ENCODE measurements at places on chromosomes 11 and 22.

GRCh38 chr11:117395476-117395875 is 67.8 kb downstream of the CEP164 start:
- H3K27ac ChIP-seq, result no peak overlapping the region
- DNase-seq, result no peak
- H3K36me3 ChIP-seq, result peaks cover 53% of the 10 kb centered on the region
- H3K4me1 ChIP-seq, result no peaks in the 10 kb centered on the region

DNA sequence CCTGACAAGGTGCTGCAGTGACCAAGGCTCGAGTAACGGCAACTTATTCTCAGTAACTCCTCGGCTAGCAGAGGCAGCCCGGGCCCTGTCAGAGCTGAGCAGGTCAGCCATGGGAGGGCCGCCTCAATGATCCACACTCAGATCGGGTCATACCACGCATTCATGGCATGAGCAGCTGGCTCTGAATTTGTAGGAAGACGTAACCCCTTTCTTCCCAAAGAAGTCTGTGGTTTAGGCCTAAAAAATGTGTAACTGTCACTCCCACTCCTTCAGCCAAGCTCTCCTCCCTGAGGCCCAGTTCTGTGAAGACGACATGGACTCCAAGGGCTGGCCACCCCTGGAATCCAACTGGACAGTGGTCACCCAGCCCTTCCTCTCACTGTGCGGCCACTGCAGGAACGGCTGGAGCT is 30.0 kb downstream of the PPP2R1B start:
- H3K4me1 ChIP-seq, result peaks cover 2% of the 10 kb centered on the region
- no peak overlapping the region for H3K4me3 ChIP-seq
- H3K27me3 ChIP-seq, result no peaks in the 10 kb centered on the region
- peaks cover 20% of the 10 kb centered on the region for H3K36me3 ChIP-seq

DNA sequence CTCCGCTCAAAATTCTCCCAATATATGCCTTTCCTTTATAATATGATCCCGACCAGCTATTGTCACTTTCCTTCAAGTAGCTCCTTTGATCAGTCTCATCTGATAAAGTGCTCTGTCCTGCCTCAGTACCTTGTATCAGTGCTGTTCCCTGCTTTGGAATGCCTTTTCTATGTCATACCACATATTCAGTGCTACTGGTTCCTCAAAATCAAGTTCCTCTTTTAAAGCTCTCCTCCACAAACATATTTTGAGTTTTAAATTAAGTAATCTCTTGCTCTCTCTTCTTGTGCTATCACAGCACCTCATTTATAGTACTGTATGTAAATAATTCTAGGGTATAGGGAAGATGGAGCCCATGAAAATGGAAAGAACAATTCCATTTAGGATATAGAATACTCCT is 137.1 kb upstream of the CTSC start:
- no peaks in the 10 kb centered on the region for H3K4me1 ChIP-seq
- H3K36me3 ChIP-seq, result no peaks in the 10 kb centered on the region
- no peak overlapping the region for H3K27ac ChIP-seq
- peaks cover 3% of the 10 kb centered on the region for H3K27me3 ChIP-seq
- DNase-seq, result no peak

- H3K27ac ChIP-seq, result no peak overlapping the region
- no peaks in the 10 kb centered on the region for H3K27me3 ChIP-seq
- no peaks in the 10 kb centered on the region for H3K4me1 ChIP-seq
- no peak for DNase-seq
- no peaks in the 10 kb centered on the region for H3K36me3 ChIP-seq
- H3K4me3 ChIP-seq, result no peak overlapping the region
Measured at GRCh38 chr11:120651396-120651795, 139.8 kb downstream of the GRIK4 start.

GRCh38 chr11:61954106-61954850 is 4.1 kb downstream of the BEST1 start:
- peaks cover 46% of the 10 kb centered on the region for H3K27me3 ChIP-seq
- DNase-seq, result no peak
- H3K4me1 ChIP-seq, result peaks cover 14% of the 10 kb centered on the region
- peak overlapping the region; percentile 52 for H3K27ac ChIP-seq

- no peaks in the 10 kb centered on the region for H3K4me1 ChIP-seq
- H3K36me3 ChIP-seq, result no peaks in the 10 kb centered on the region
- no peak for DNase-seq
- no peak overlapping the region for H3K4me3 ChIP-seq
- no peak overlapping the region for H3K27ac ChIP-seq
- H3K27me3 ChIP-seq, result no peaks in the 10 kb centered on the region
Measured at GRCh38 chr11:26944866-26945664, 48.8 kb upstream of the FIBIN start.

DNA sequence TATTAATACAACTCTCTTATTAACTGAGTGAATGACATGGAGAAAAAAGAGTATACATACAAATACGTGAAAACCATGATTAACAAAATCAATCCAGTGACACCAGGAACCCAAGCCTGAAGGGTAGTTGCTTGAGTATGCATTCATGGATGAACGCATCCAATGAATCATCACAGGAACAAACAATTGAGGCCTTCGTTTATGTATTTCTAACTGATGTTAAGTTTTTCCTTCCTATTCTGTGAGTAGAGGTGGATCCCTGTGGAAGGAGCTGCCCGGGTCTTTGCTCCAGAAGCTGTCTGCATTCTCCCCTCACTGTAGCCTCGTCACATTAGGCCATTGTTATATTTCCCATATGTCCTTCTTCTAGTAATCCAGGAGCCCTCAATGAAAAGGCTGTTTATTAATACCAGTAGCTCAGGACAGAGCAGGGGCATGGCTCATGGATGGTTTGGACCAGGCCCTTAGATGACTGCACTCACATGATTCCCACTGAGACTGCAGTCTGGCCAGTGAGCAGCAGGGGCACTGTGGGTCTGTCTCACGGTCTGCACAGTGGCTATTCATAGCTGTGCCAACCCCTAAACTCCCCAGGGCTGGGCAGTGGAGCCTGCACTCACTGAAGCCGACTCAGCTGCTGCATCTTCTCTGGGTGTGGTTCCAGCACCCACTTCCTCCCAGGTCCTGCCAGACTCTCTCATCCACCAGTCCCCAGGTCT is 128.1 kb upstream of the TOP3B start:
- H3K4me3 ChIP-seq, result no peak overlapping the region
- H3K27me3 ChIP-seq, result peaks cover 12% of the 10 kb centered on the region
- peak overlapping the region; percentile 29 for H3K27ac ChIP-seq

GRCh38 chr11:64164392-64165312 is 1.3 kb downstream of the MACROD1 start:
- DNase-seq, result no peak
- peak overlapping the region; percentile 89 for H3K4me3 ChIP-seq
- no peaks in the 10 kb centered on the region for H3K27me3 ChIP-seq
- peaks cover 13% of the 10 kb centered on the region for H3K4me1 ChIP-seq
- H3K27ac ChIP-seq, result peak overlapping the region; percentile 69

GRCh38 chr11:3191586-3192324 is 26.6 kb upstream of the OSBPL5 start:
- no peaks in the 10 kb centered on the region for H3K36me3 ChIP-seq
- H3K4me1 ChIP-seq, result no peaks in the 10 kb centered on the region
- H3K4me3 ChIP-seq, result no peak overlapping the region
- no peak for DNase-seq

GRCh38 chr11:41175304-41175972 is 284.0 kb downstream of the LRRC4C start:
- no peak overlapping the region for H3K4me3 ChIP-seq
- no peaks in the 10 kb centered on the region for H3K27me3 ChIP-seq
- no peaks in the 10 kb centered on the region for H3K4me1 ChIP-seq
- H3K36me3 ChIP-seq, result no peaks in the 10 kb centered on the region
- DNase-seq, result no peak

- DNase-seq, result no peak
- peaks cover 5% of the 10 kb centered on the region for H3K36me3 ChIP-seq
- H3K27ac ChIP-seq, result peak overlapping the region; percentile 77
- H3K27me3 ChIP-seq, result peaks cover 12% of the 10 kb centered on the region
- H3K4me1 ChIP-seq, result peaks cover 40% of the 10 kb centered on the region
- H3K4me3 ChIP-seq, result peak overlapping the region; percentile 36
Measured at GRCh38 chr22:19175602-19176174, 2.8 kb downstream of the SLC25A1 start.

GRCh38 chr11:117875382-117876058 is 938 bp downstream of the FXYD6 start:
- peak overlapping the region; percentile 51 for H3K4me3 ChIP-seq
- peak; percentile 48 for DNase-seq
- no peaks in the 10 kb centered on the region for H3K36me3 ChIP-seq
- peaks cover 89% of the 10 kb centered on the region for H3K27me3 ChIP-seq
- no peak overlapping the region for H3K27ac ChIP-seq

- no peaks in the 10 kb centered on the region for H3K36me3 ChIP-seq
- H3K4me1 ChIP-seq, result peaks cover 18% of the 10 kb centered on the region
- H3K27me3 ChIP-seq, result peaks cover 4% of the 10 kb centered on the region
- H3K4me3 ChIP-seq, result no peak overlapping the region
- peak overlapping the region; percentile 76 for H3K27ac ChIP-seq
Measured at GRCh38 chr22:17303840-17304779, 65.2 kb upstream of the CECR2 start.

- H3K27me3 ChIP-seq, result no peaks in the 10 kb centered on the region
- DNase-seq, result no peak
- H3K27ac ChIP-seq, result peak overlapping the region; percentile 5
- H3K4me3 ChIP-seq, result no peak overlapping the region
- H3K36me3 ChIP-seq, result peaks cover 4% of the 10 kb centered on the region
- H3K4me1 ChIP-seq, result peaks cover 5% of the 10 kb centered on the region
Measured at GRCh38 chr11:117187428-117187798, 8.9 kb downstream of the SIDT2 start.

GRCh38 chr11:116579857-116580727 is 192.7 kb downstream of the BUD13 start:
- H3K4me1 ChIP-seq, result no peaks in the 10 kb centered on the region
- H3K27ac ChIP-seq, result no peak overlapping the region
- peaks cover 75% of the 10 kb centered on the region for H3K27me3 ChIP-seq
- H3K36me3 ChIP-seq, result no peaks in the 10 kb centered on the region
- no peak for DNase-seq

GRCh38 chr11:63274776-63275175 is 31.4 kb upstream of the SLC22A25 start:
- H3K36me3 ChIP-seq, result no peaks in the 10 kb centered on the region
- no peak for DNase-seq
- H3K4me1 ChIP-seq, result no peaks in the 10 kb centered on the region
- H3K4me3 ChIP-seq, result no peak overlapping the region
- peaks cover 20% of the 10 kb centered on the region for H3K27me3 ChIP-seq

GRCh38 chr11:67636962-67637361 is 2.6 kb downstream of the TBX10 start:
- H3K4me1 ChIP-seq, result peaks cover 8% of the 10 kb centered on the region
- no peaks in the 10 kb centered on the region for H3K36me3 ChIP-seq
- H3K27me3 ChIP-seq, result peaks cover 37% of the 10 kb centered on the region

GRCh38 chr22:30933457-30933856 is 35.1 kb downstream of the MORC2 start:
- H3K4me1 ChIP-seq, result peaks cover 22% of the 10 kb centered on the region
- DNase-seq, result no peak
- H3K4me3 ChIP-seq, result no peak overlapping the region
- H3K36me3 ChIP-seq, result peaks cover 78% of the 10 kb centered on the region
- H3K27me3 ChIP-seq, result no peaks in the 10 kb centered on the region

DNA sequence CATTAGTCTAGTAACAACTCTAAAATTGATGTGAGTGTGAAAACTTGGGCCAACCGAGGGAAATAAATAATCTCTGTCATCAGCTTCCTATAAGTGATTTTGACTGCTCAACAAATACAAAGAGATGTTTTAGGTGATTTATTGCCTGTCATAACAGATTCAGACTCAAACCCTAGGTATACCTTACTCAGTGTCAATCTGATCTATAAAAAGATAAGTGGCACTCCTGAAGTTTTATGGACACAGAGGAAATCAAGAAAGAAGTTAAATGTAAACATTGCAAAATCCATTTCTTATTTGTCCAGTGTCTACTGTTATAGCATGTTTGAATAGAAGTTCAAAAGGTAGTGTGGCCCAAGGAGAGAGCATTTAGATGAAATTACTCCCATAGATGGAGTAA is 30.4 kb upstream of the TYR start:
- no peaks in the 10 kb centered on the region for H3K4me1 ChIP-seq
- H3K27ac ChIP-seq, result no peak overlapping the region
- no peaks in the 10 kb centered on the region for H3K27me3 ChIP-seq
- DNase-seq, result no peak

DNA sequence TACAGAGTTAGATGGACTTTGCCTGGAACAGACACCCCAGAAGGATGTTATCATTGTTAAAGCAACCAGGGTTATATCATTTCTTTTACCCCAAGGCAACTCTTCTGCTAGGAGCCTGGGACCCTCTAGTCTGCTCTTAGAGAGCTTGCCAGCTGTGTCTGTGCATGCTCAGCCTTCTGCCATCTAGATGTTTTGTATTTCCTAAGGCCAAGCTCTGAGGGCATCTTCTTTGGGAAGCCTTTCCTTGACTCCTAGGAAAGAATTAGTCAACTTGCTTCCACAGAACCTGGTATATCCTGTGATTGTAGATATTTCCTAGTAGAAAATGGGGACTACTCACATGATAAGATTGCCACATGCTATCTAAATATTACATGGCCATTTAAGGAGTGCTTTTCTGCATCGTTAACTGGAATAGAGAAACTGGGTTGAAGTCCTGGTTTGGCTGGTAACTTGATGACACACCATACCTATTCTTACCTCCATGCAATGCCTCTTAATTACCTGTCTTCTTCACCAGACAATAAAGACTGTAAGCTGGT is 87.6 kb downstream of the STIM1 start:
- H3K36me3 ChIP-seq, result peaks cover 56% of the 10 kb centered on the region
- DNase-seq, result no peak
- no peaks in the 10 kb centered on the region for H3K27me3 ChIP-seq
- H3K4me3 ChIP-seq, result no peak overlapping the region

GRCh38 chr11:117815262-117815803 is 9.2 kb downstream of the FXYD2 start:
- no peaks in the 10 kb centered on the region for H3K36me3 ChIP-seq
- peak overlapping the region; percentile 84 for H3K27ac ChIP-seq
- H3K4me1 ChIP-seq, result peaks cover 47% of the 10 kb centered on the region
- peaks cover 7% of the 10 kb centered on the region for H3K27me3 ChIP-seq
- peak overlapping the region; percentile 51 for H3K4me3 ChIP-seq

- no peaks in the 10 kb centered on the region for H3K36me3 ChIP-seq
- H3K4me3 ChIP-seq, result no peak overlapping the region
- no peak for DNase-seq
- no peak overlapping the region for H3K27ac ChIP-seq
- no peaks in the 10 kb centered on the region for H3K4me1 ChIP-seq
- peaks cover 16% of the 10 kb centered on the region for H3K27me3 ChIP-seq
Measured at GRCh38 chr11:60362241-60362640, 16.1 kb upstream of the MS4A7 start.

- no peaks in the 10 kb centered on the region for H3K27me3 ChIP-seq
- no peak for DNase-seq
- H3K36me3 ChIP-seq, result no peaks in the 10 kb centered on the region
- no peak overlapping the region for H3K27ac ChIP-seq
- H3K4me3 ChIP-seq, result no peak overlapping the region
- no peaks in the 10 kb centered on the region for H3K4me1 ChIP-seq
Measured at GRCh38 chr11:26126741-26127140, 205.2 kb upstream of the ANO3 start.

- no peaks in the 10 kb centered on the region for H3K27me3 ChIP-seq
- no peak overlapping the region for H3K4me3 ChIP-seq
- H3K36me3 ChIP-seq, result peaks cover 12% of the 10 kb centered on the region
- H3K4me1 ChIP-seq, result peaks cover 35% of the 10 kb centered on the region
Measured at GRCh38 chr22:31639436-31640039, 22.5 kb downstream of the PISD start.

Measured in activated naive CD4-positive, alpha-beta T cell treated with anti-CD3 and anti-CD28 coated beads, Interleukin-2, amount 10 ng/mL, durations not matched to agents 7 days and 5 days (primary cell).